Omental fat pad (tissue), 4 donors: ENCODE measurements at places on chromosomes 1 and 21.

DNA sequence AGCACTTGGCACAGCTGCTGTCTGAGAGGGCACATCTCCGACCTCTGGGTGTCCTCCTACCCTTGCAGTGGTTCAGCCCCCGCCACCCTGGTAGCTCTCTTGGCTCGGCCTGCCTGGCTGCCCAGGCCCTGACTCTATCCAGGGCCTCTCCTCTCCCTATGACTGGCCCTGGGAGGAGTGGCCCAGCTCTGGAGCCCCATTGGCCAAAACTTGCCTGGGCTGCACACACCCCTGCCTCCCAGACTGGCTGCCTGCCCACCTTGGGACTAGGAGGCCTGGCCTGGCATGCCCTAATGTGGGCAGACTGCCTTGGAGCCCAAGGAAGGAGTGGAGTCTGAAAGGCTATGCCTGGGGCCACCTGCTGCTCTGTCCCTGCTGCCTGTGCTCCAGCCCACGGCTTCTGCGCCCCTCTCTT, 33.6 kb downstream of the ACOT11 start:
- DNase-seq, result peak; percentile 53

- no peak for DNase-seq
These were observed 56.8 kb upstream of the HNRNPU start for GRCh38 chr1:244920911-244921761.

- DNase-seq, result no peak
These were observed 496.8 kb upstream of the ZRANB2 start for GRCh38 chr1:71577451-71578131.

- no peak for DNase-seq
These were observed 198.7 kb upstream of the PBX1 start for GRCh38 chr1:164360265-164360664.

GRCh38 chr1:119784191-119784781, 15.6 kb upstream of the HMGCS2 start:
- peak; percentile 58 for DNase-seq

- DNase-seq, result no peak
These were observed 7.6 kb upstream of the FNBP1L start for GRCh38 chr1:93440272-93440671.

DNA sequence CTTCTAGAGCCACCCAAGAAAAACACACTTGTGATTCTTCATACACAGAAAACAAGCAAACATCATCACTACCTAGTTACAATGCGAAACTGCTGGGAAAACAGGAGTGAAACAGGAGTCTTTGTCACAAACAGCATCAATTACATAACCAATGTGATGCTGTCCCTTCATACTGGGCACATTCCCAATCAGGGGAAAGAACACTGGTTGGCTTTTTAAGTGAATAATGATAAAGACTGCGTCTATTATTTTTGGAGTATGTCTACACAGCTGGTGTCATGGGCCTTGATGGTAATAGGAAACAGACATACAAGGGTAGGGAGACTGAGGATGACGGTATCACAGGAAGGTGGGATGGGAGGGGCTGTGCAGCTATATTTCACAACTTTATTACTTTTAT, 43.3 kb downstream of the SIPA1L2 start:
- DNase-seq, result no peak

GRCh38 chr1:109983380-109984189, 980 bp upstream of the AHCYL1 start:
- no peak for DNase-seq

DNA sequence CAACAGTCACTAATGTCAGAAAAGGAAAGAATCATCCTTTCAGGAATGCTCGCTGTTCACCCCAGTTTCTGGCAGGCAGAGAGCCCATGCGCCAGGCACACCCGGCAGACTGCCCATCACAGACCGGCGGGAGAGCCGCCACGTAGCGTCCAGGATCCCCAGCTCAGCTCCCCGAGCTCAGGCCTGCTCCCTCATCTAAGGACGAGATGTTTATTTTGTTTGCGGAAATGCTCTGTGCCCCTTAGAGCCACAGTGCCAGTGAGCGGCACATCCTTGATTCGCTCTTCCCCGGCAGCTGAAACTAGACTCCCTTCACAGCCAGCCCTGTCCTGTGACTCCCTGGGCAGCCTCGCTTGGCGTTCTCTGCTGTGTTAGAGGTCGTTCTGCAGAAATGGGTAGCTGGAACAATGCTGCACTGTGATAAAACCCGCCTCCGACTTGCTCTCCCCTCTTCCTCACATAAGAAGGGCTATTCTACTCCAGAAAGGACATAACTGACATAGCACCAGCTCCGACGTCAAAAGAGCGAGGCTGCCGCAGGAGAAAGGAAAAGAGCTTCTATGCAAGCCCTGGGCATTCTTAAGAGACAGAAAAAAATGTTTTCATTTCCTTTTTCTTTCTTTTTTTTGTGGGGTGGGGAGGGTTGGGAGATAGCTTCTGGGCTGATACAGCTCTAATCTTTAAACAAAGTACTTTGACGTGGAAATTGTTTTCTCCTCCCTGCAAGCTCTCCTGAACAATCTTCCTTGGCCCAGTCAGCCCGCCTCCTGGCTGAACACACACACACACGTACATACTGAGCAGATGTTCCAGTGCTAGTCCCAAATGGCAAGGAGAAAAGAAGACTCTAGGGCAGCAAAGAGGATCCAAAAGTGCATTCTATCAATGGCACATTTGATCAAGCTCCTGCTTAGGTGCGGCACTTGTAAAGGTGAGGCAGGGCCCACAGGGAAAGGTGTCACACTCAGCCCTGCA, 37.2 kb downstream of the MRAP start:
- DNase-seq, result no peak

GRCh38 chr1:37989361-37989930, 376 bp downstream of the SF3A3 start:
- DNase-seq, result no peak

GRCh38 chr1:60068393-60069045, 5.1 kb downstream of the C1orf87 start:
- no peak for DNase-seq

DNA sequence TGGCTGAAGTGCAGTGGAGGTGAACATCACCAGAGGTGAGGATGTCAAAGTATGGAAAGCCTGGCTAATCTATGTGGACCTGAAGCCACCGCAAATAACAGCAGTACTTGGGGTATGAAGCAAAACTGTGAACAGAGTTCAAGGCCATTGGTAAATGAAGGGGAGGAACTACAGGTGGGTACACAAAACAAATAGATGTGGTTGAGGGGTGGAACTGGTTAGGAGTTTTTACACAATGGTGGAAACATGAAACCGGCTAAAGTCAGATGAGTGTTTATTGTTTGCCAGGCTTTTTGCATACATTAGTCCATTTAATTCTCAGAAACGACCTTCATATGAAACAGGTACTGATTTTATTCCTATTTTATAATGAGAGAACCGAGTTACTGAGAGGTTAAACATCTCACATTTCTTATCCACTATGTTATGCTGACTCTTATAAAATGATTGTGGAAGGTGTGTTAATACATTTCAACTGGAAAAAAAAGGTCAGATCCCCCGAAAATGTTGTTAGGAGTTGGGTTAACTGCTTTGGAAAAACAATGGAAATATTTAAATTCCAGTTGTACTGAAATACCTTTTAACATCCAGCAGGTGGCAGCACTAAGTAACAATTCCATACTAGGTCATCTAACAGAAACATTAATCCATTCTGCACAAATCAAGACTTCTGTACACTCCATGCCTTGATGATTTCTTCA, 44.3 kb upstream of the GTF2B start:
- DNase-seq, result no peak

DNA sequence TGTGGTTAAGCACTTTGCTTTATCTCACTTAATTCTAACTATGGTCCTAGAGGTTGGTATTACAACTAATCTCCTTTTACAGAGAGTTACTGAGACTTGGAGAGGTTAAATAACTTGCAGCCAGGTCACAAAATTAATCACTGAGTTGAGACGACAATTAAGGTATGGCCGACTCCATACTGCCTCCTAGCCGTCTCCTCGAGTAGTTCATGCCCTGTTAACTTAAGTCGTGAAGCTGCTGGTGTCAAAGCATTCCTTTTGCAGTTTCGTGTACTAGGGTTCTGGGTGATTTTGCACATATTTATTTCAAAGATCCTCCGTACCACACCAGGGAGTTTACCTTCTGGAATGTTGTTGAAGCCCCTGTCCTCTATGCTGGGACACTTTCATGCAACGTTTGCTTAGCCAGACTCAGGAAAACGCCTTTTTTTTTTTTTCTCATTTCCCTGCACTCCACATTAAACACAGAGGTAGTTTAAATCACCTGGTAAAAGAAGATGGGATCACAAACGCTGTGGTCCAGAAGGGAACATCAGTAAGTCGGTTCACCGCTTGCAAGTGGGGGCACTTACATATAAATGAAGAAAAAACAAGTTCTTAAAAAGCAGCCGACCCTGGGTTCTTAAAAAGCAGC, 570 bp upstream of the NEK7 start:
- peak; percentile 58 for DNase-seq

- DNase-seq, result no peak
These were observed 3.7 kb downstream of the CEP350 start for GRCh38 chr1:179958359-179958758.

DNA sequence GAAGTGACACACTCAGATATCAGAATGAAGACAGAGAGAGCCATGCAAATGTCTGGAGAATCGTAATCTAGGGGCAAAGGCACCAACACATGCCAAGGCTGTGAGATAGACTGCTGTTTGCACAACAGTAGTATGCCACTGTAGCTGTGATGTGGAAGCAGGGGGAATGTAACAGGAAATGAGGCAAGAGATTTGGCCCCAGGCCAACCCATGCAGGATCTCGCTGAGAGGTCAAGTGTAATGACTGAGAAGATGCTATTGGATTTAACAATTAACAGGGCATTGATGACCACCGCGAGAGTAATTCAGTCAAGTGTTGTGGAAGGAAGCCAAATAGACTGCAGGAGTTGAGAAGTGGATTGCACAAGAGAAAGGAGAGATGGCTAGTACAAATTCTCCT, 107.3 kb upstream of the ST6GALNAC5 start:
- DNase-seq, result no peak

DNA sequence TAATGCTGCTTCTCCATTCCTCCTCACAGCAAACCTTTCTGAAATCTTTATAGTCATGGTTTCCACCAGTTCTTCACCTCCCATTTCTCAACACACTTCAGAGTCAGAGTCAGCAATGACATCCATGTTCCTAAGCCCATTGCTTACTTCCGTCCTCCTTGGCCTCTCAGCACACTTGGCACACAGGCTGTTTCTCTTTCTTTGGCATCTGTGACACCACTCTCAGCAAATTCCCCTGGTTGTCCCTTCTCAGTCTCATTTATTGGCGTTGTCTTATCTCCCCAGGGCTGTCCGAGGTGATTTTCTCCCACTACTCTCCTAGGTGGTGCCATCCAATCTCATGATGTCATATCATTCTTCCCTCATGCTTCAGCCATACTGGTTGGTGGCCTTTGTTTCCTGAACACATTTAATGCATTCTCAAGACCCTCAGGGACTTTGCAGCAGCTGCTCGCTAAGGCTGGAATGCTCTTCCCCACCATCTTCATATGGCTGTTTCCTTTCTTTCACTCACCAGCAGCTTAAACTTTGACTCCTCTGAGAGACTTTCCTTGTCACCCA, 3.3 kb upstream of the LGALS8 start:
- DNase-seq, result no peak

- no peak for DNase-seq
These were observed 103.9 kb downstream of the RAVER2 start for GRCh38 chr1:64848803-64849202.

- no peak for DNase-seq
These were observed 55.6 kb downstream of the SSX2IP start for GRCh38 chr1:84634536-84635205.

DNA sequence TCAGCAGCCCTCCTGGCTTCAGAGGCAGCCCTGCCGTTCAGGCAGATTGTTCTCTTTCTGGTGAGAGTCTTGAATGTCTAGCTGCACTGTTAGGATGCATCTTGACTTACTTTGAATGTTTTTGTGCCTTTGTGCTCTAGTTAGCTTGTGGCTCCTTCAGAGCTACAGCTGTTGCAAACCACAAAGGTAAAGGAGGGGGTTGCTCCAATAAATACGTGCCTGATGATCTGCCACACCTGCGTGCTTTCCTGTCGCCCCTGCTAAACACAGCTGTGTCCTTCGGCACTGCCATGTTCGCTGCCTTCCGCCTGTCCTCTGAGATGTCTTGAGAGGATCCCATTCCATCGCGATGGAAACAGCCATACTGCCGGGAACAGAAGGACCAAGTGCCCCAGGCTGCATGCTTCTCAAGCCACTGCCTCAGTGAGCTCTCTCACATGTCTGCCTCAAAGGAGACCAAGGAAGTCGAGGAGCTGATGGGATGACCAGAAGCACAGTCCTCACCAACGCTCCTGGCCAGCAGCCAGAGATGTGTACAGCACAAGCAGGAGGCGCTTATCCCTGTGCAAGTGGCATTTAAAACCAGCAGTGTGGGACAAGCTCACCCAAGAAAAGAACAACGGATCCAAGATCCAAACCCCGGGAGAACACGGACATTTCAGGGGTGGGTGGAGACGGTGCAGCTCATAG, 12.0 kb upstream of the SMIM12 start:
- no peak for DNase-seq

DNA sequence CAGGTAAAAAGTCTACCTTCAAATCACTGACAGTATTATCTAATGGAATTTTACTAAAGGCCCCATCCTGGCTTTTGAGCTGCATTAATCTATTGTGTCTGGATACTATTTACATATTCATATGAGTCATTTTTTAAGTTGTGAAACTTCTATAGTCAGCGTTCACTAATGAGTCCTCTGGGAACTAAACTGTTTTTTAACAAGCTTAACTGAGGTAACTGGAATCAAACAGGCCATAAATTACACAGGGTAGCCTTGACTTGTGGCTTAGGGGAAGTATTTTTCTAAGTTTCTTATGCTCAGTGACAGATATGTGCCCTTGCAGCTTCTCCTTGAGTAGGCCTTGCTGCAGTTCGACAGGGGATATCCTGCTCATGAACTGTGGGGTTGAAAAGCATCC, 68.8 kb downstream of the JMJD4 start:
- DNase-seq, result no peak

DNA sequence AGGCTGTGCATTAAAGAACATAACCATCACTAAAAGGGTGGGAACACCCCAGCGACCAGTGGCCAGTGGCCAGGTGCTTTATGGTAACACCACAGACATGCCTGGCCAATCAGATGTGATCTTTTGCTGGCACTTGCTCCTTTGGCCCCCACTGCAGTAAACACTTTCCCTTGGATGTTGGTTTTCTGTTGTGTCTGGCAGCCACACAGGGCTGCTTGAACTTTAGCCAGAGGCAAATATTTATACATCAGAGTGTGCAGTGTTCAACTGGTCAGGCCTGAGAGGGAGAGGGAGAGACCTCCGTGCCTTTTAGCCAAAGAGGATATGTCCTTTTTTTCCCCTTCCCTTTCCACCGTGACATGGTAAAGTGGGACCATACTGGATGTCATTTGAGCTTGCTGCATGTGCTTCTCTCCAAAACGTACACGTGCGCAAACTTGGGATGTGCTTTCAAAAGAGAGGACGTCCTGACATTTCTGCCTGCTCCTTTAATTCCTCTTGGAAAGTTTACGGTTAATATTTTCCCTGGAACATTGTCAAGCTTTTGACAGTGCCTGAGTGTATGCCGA, 101.2 kb downstream of the NFIA start:
- no peak for DNase-seq
